Sciatic nerve (tissue), 2 donors: ENCODE measurements at places on chromosomes 1 and 21. TPM values are rescaled to one million over a fixed set of nuclear protein-coding genes. Genes with fewer than 3 reads are reported as not detected.

DNA sequence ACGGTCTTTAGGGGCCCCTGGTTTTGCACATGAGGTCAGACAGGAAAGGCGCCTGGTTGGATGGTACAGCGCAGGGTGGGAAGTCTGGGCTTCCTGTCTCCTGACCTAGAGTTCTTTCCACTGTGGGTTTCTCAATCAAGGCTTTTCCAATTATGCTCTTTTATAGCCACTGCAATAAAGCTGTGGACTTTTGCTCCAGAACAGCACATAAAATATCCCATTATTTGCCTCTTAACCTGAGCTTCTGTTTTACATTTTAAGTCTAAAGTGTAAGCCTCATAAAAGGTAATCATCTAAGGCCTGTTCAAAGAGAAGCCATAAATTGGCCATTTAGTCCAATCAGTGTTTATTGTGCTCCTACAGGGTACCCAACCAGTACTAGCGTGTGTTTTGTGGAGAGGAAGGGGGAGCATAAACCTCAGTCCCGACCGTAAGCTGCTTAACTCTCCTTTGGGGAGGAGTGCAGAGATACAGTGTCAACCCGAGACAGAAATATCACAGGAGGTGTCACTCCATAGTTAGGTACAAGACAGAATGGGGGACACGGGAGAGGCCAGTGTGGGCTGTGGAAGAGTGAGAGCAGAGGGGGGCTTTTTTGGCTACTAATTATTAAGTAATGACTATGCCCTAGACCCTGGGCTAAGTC lies 270.0 kb downstream of the TRABD2B start:
- DNase-seq = no peak

DNA sequence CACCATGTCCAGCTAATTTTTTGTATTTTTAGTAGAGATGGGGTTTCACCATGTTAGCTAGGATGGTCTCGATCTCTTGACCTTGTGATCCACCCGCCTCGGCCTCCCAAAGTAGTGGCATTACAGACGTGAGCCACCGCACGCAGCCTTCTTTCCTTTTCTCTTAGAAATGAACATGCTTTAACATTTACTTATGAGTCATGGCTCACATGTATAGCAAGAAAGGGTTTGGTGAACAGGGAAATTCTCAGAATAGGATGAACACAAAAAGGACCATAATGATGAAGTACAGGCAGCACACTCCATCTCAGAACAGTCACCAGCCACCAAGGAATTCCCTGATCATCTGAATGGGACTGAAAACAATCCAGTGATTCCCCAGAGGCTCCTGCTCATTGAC lies 9.4 kb upstream of the VAMP4 start:
- DNase-seq = no peak

- DNase-seq = no peak
These were observed 42.0 kb upstream of the SCCPDH start for GRCh38 chr1:246681900-246682895.

DNA sequence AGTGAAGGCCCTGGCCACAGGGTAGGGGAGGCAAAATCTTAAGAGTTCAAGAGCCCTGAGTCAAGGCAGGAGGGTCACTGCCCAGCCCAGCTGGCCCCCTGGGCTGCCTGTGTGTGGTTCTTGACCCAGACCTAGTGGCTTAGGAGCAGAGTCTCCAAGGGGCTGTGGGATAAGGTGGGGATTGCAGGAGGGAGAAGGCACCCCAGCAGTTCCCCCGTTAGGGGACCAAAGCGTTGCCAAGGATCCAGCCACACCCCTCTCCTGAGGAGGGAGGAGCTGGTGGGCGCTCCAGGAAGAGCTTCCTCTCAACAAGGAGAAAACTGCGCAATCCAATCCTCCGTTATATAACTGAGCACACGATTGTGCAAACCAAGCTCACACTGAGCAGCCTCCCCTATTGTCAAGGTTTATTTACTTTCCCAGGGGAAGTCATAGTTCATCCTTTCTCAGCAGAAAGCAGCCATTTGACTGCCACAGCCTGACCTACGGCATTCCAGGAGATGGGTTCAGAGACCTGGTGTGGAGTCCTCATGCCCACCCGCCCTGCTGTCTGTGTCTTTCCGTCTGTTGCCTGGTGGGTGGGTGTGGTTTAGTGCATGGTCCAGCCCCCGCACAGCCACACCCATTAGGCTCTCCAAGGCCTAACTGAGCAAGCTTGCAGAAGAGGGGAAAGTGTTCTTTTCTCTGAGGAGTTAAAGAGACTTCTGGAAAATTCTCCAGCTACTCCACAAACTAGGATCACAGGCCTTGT lies 3.5 kb downstream of the EPHX1 start:
- peak; percentile 76 for DNase-seq

GRCh38 chr1:242034392-242034791 lies 35.5 kb upstream of the MAP1LC3C start:
- no peak for DNase-seq

FAM3B gene
- total RNA-seq = 0.80 TPM
